ENCODE measurements at places on chromosomes 16 and 17.

- no peak for DNase-seq
Observed at GRCh38 chr16:84993926-84994325, 17.4 kb downstream of the ZDHHC7 start.

DNA sequence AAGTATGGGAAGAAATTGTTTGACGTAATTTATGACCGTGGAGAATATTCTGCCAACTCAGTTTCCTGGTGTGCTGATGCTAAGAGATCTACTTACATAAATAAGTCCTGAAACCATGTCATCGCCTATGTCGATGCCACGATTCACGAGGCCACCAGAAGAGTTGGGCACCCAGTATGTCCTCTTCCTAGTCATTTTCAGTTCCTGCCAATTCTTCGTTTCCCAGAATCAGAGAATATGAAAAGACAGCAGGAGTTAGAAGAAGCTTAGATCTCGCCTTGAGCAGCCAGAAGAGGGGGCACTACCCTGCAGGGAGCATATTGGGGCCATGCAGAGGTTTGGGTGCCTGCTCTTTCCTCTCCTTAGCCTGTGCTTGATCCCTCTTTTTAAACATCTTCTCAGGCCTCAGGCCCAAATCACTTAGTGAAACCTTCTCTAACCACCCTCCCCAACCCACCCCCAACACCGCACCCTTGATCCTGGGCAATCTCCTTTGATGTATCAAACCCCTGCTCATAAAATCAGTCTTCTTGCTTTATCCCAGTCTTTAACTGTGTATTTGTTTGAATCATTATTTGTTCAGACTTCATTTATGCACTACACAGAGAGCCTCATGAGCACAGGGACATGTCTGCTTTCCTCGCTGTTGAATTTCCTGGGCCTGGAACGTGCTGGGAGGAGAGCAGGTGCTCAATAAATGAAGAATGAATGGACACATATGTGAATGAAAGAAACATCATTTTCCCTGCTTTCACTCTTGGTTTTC is 12.2 kb upstream of the LONP2 start:
- peak; percentile 64 for DNase-seq

- DNase-seq = no peak
Observed at GRCh38 chr17:58574025-58574424, 59.6 kb upstream of the MTMR4 start.

- DNase-seq = no peak
Observed at GRCh38 chr16:11402051-11402744, 56.9 kb downstream of the RMI2 start.

- DNase-seq = no peak
Observed at GRCh38 chr16:54341892-54342776, 55.5 kb upstream of the IRX3 start.

DNA sequence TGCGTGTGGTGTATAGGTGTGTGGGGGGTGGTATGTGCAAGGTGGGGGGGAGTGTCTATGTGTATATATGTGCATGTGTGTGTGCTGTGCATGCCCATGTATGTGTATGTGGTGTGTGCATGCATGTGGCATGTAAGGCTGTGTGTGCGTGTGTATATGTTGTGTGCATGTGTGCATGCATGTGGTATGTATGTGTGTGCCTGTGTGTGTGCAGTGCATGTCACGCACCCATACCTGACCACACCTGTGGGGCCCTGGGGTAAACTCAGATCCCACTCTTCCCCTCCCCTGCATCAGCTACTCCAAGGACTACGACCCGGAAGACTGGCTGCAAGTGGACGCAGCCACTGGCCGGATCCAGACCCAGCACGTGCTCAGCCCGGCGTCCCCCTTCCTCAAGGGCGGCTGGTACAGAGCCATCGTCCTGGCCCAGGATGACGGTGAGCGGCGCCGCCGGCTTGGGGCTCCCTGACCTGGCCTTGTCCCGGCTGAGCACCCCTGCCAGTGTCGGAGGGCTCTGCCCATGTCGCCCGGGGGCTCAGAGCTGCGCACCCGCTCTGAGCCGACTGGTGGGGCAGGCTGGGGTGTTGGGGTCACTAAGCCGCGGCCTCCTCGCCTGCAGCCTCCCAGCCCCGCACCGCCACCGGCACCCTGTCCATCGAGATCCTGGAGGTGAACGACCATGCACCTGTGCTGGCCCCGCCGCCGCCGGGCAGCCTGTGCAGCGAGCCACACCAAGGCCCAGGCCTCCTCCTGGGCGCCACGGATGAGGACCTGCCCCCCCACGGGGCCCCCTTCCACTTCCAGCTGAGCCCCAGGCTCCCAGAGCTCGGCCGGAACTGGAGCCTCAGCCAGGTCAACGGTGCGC is 9.1 kb downstream of the SLC22A31 start:
- DNase-seq = no peak

Data from inflammatory macrophage treated with lipopolysaccharide for 4 hours (primary cell).